ENCODE measurements at places on chromosomes 5 and 9.

DNA sequence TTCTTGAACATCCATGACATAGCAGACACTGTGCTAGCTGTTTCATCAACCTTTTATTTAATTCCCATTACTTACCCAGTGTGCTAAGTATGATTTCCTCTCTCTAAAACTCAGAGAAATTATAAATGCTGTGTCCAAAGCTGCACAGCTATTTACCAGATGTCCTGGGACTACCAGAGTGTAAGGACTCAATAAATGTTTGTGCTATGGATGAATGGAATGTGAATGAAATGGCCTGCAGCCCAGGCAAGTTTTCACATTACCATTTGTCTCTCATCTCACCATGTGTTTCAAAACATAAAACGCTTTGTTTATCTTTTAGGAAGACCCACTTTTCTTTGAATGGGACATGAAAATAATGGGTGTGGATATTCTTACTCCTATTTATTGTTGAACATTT, 96.2 kb downstream of the ARHGEF28 start:
- DNase-seq = no peak

- no peak for DNase-seq
Measured at GRCh38 chr5:57696825-57697570, 214.4 kb upstream of the ACTBL2 start.

GRCh38 chr9:84300271-84300670, 40.3 kb downstream of the SLC28A3 start:
- DNase-seq = no peak

DNA sequence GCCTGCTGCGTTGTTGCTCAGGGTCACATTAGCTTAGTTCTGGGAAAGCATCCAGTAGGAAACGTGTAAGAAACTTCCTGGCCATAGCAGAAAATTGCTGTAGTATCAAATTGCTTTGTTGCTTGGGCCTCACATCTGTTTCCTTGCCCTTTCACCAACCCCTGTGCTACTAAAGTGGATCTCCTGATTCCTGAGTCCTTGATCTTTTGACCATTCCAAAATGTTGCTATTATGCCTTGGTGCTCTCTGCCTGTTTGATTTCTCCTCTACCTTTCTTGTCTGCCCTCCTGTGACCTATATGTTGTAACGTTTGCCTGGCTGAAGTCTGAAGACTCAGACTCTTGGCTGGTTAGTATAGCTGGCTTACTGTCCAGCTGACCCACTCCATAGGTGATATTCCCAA, 350.5 kb downstream of the ADGRV1 start:
- DNase-seq = no peak

DNA sequence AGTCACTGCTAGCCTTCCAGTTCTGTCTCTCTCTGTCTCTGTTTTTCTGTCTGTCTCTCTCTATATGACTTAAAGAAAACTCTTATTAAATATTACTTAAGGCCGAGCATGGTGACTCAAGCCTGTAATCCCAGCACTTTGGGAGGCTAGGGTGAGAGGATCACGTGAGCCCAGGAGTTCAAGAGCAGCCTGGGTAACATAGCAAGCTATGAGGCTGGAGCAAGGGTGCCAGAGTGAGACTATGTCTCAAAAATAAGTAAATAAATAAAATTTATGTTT, 1.7 kb upstream of the GBGT1 start:
- no peak for DNase-seq

DNA sequence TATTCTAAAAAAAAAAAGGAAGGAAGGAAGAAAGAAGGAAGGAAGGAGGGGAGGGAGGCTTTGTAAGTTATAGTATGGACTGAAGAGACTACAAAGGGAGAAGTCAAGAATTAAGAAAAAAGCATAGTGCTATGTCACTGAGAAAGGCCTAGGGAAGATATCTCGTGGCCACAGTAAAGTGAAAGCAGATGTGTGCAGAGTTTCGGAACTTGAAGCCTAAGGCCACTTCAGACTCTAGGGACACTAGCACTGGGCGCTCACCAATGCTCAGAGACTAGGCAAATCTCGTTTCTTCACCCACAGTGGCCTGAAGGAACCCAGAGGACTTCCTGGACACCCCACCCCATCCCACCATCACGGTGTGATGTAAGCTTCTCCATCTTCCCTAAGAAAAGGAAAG, 181.4 kb upstream of the TRPM3 start:
- DNase-seq = no peak

DNA sequence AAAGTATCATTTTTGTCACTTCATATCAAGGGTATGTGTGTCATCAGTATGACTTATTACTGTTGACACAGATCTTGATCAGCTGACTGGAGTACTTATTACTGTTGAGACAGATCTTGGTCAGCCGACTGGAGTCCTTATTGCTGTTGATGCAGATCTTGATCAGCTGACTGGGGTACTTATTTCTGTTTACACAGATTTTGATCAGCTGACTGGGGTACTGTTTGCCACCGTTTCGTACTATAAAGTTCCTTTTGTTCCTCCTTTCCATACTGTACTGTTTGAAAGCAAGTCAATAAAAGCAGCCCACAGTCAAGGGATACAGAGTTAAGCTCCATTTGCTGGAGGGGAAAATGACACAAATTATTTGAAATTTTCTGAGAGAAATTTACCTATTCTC, 347.3 kb downstream of the CDH12 start:
- no peak for DNase-seq

GRCh38 chr5:74126294-74126693, 500.3 kb downstream of the ARHGEF28 start:
- DNase-seq = no peak

GRCh38 chr5:35316611-35317274, 86.5 kb upstream of the PRLR start:
- no peak for DNase-seq

DNA sequence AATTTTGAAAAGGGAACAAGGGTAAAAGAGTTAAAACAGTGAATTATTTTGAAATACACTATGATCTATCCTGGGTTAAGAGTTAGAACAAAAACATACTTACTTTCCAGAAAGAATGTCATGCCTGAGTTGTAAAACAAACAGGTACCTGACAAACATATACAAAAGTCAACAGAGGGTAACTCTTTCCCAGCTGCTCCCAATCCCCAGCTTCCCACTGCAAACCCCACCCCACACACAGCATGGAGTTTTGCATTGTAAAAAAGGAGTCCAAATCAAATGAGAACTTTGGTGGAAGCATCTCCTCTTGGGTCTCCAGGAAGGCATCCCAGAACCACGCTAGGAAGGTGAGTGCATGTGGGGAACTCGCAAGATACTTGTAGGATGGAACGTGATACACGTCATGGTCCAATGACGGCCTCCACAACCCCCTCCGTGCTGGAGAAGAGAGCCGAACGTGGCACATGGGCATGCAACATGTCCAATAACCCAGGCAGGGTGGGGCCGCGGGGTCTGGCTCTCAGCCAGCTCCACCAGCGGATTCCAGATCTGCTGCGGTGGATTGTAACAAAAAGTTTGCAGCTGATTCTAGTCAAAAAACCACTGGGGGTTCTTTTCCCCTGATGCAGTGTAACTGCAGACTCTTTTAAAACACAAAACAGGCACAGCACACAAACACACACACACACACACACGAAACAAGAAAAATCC, 55.8 kb downstream of the EPB41L4B start:
- DNase-seq = no peak

GRCh38 chr5:142322403-142322746, 2.4 kb downstream of the SPRY4 start:
- no peak for DNase-seq

- DNase-seq = no peak
Measured at GRCh38 chr9:18495065-18495464, 21.1 kb downstream of the ADAMTSL1 start.

GRCh38 chr5:154444556-154445421, 1.0 kb upstream of the SAP30L start:
- DNase-seq = no peak

- DNase-seq = no peak
Measured at GRCh38 chr9:85478847-85479246, 262.9 kb downstream of the AGTPBP1 start.

- no peak for DNase-seq
Measured at GRCh38 chr5:140213370-140213983, 38.5 kb downstream of the CYSTM1 start.

GRCh38 chr5:17766031-17766430, 131.8 kb downstream of the TAF11L14 start:
- DNase-seq = no peak

- DNase-seq = no peak
Measured at GRCh38 chr5:68194386-68194785, 21.2 kb upstream of the PIK3R1 start.

- no peak for DNase-seq
Measured at GRCh38 chr5:125717209-125717608, 706.0 kb upstream of the GRAMD2B start.
